GM13976 (cell line): ENCODE measurements at places on chromosomes 1 and 21.

GRCh38 chr21:40516335-40516734 lies 330.6 kb downstream of the DSCAM start:
- no peak for DNase-seq

DNA sequence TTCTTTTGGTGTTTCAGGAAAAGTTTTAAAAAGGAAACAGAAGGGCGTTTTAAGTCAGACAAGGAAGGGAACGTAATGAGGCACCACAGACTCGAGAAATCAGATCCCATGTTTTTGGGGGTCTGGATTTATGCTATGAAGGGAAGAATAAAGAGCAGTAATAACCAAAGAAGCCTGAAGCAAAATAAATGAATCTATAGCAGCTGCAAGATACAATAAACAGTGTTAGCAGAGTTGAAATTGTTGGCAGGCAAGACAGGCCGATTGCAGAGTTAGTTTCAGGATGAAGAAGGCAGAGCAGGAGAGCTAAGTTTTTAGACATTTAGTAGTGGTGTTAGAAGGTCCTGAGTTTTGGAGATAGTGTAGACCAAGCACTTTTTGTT lies 425 bp downstream of the DDR2 start:
- no peak for DNase-seq

- DNase-seq: no peak
These were observed 27.6 kb upstream of the CLDN14 start for GRCh38 chr21:36507397-36508018.

DNA sequence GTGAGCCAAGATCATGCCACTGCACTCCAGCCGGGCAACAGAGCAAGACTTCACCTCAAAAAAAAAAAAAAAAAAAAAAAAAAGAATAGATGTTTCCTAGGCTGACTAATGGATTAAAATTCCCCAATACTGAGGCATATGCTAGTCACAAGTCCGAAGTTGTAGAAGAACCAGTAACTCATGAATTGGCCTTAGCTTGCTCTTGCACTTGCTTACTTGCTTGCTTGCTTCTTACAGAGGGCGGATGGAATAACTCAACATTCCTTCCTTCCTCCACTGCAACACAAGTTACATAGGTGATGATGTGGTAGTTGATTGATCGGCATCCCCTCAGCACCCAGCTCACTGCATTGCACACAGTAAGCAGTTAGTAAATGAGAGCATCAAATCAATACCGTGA lies 2.8 kb upstream of the TARS2 start:
- no peak for DNase-seq

DNA sequence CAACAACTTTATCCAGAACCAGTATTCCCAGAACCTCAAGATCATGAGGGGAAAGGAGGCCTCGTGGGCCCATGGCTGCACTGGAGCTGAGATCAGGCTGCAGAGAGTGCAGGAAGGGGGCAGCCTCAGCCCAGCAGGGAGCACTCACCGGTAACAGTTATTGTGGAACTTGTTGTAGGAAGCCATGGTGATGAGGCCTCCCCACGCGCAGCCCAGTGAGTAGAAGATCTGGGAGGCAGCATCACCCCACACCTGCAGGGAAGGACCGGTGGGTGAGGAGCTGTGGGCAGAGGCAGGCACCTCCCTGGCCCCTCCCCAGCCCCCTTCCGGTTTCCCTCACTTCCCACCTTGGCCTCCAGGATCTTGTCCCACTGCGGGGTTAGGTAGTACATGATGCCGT lies 10.8 kb downstream of the CCDC24 start:
- DNase-seq: no peak

GRCh38 chr1:156746728-156747631 lies 4.5 kb downstream of the HDGF start:
- peak; percentile 78 for DNase-seq

DNA sequence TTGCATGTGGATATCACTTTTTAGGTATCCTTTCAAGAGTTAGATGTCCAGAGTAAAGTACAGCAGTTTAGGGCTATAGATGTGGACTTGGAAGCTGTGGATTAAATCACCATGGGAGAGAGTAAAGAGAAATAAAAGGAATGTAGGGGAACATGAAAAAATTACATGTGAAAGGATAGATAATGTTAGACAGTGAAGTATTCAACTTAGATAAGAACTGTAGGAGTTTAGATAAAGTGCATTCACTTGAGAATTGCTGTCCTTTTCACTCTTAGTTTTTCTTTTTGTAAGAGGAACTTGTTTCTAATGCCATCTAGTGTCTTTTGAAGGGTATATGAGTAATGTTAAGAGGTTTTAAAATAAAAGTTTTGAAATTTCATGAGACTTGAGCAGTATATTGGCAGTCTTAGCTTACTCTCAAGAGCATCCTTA lies 40.1 kb downstream of the MAST2 start:
- peak; percentile 32 for DNase-seq

GRCh38 chr1:31374511-31375196 lies 1.8 kb upstream of the FABP3 start:
- DNase-seq: no peak
